ENCODE measurements at places on chromosomes 1 and 21.

DNA sequence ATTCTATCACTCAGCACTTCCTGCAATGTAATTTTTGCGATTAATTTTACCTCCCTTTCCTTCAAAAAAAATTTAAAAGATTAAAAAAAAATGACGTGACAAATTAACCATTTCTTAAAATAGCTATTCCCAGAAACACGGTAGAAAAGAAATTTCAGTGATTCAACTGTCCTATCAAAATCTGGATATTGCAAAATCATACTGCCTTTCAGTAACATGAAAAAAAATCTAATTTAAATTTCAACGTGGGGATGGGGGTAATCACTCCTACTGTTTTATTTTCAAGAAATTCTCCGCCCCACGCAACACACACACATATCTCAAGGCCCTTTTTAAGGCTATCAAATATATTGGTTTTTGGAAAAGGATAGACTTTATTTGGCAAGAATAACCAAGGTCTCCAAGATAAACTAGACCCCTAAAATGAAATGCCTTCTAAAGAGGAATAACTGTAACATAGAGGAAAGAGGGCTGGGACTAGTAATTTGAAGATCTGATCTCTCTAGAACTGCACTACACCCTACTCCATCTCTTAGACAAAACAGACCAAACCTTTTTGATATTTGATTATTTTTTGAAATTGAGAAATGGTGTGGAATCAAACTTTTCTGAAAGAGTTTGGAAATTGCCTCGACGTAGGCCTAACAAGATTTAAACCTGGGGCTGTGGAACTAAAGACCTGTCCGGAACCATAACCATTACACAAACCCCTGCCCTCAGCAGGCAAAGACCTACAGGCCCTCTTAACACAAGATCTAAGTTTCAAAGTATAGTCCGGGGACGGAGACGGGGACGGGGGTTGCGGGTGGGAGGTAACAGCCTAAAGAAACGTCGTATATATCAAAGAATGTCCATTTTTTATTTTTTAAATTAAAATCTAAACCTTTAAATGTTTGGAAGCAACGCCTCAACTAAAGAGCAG, 941 bp downstream of the ARNT start:
- DNase-seq: peak; percentile 29

DNA sequence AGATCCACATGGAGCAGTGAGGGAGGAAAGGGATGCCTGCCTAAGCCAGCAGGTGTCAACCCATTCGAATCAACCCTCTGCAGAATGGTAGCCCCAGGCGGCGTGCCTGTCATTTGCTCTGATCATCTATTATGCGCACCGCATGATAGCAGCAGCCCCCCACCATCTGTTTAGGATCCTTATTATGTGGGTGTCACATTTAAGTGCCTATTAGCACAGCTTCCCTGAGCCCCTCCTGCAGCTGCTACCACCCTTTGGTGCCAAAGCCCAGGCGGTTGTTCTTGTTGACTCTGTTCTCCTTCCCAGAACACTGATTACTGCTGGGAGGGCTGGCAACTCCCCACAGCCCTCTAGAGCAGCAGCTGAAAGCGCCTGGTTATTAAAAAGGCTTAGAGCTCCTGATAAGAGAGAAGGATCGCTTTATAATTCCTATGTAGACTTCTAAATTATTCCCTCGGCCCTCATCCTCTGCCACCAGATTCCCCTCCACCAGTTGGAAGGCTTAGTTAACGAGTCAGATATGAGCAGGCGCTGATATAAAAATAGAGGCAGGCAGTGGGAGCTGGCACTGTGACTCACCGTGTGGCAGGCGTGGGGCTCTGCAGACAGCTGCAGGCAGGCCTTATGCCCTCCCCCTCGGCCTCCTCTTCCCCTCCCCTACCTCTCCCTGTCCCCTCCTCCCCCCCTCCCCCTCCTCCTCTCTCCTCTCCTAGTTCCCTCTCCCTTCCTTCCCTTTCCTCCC, 23.0 kb downstream of the ACTA1 start:
- DNase-seq: peak; percentile 31

GRCh38 chr21:27346041-27346448, 379.2 kb upstream of the ADAMTS5 start:
- no peak for DNase-seq

- DNase-seq: no peak
Measured at GRCh38 chr1:241485145-241485544, 34.4 kb downstream of the FH start.

DNA sequence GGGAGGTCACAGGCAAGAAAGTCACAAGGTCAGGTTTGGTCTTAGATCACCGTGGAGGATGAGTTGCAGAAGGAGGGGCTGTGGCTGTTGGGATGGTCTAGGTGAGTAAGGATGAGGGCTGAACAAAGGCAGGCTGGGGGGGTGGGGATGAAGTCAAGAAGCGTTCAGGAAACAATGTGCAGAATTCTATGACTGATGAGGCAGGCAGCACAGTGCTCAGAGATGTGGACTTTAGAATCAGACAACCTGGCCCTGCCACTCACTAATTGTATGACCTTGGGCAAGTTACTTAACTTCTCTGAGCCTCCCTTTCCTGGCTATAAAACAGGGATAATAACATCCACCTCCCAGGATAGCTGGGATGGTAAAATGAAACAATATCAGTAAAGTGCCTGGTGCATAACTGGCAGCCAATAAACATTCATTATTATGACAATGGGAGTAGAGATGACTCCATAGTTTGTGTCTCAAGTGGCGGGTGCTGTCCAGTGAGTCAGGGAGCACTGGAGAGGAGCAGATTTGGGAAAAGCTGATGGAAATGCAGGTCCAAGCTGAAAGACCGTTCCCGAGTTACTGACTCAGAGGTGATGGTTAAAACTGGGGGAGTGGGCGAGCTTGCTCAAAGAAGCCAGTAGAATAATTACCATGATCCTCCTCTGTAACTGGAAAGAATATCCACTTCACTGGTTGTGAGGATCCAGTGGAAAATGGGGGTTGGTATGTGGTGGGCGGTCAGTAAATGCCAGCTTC, 2.1 kb downstream of the TIE1 start:
- no peak for DNase-seq

- peak; percentile 80 for DNase-seq
Measured at GRCh38 chr1:2212532-2213491, 15.3 kb upstream of the SKI start.

- no peak for DNase-seq
Measured at GRCh38 chr21:39666681-39667315, 54.1 kb downstream of the B3GALT5 start.

- no peak for DNase-seq
Measured at GRCh38 chr21:30101967-30102366, 64.6 kb downstream of the CLDN17 start.

DNA sequence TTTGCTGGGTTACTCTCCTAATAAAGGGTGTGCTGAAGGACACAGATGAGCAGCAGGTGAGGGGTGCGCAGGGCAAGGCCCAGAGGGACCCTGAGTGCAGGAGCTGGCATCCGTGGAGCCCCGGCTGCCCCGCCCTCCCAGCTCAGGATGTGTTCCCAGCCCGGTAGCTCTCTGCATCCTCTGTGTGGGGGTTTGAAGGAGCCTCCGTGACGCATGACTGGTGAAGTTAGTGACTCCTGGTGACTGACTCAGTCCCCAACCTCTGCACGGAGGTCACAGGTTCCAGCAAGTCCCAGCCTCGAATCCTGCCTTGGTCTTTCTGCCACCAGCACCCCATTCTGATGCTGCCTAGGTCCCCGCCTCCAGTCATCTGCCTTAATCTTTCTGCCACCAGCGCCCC, 21.6 kb upstream of the TSPEAR start:
- DNase-seq: no peak

DNA sequence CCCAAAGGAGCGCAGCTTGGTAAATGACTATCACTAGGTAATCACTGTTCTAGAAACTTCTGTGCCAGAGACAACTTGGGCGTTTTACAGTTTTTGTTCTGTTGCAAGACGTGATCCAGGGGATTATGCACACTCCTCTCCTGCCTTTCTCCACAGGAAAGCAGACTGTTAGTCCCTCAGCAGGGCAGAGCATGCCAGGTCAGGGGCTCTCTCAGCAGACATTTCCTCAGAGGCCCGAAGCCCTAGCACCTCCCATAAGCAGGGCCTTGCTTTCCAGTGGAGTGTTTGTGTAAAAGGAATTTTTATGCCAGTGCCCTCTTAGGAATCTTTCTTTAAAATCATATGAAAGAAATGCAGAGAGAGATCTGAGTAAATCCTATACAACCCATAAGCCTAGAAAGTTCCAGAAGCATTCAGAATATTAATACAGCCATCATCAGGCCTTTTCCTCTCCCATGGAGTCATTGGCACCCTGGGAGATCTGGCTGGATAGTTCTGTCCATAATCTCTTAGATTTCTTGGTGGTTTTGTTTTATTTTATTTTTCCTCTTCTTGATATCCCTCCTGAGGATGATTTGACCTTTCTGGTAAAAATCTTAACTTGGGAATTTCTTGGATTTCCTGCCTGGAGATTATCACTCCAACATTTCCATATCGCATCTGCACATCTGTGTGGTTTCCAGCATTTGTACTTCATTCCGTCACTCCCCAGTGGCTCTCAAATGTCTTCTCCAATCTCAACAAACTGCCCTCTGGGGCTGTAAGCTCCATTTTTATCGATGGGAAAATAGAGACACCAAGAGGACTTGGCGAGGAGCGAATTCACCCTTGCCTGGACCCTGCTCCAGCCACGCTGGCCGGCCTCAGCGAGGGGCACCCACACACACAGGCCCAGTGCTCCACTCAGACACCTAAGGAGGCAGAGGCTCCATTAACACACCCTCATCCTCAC, 116.1 kb downstream of the PSMG1 start:
- DNase-seq: no peak

DNA sequence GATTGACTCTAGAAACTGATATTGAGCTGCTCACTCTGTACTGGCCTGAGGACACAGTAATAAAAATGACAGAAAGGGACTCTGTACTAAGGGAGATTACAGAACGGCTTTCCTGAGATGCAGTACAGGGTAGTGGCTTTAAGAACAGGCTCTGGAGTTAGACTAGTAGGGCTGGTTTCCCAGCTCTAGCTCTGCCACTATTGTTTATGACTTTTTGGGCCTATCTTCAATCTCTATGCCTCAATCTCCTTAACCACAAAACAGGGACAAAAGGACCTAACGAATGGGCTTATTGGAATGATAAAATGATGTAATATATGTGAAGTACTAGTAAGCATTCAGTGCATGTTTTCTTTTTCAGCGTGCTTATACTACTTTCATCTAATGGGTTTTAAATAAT, 1.4 kb downstream of the DEPDC1 start:
- DNase-seq: no peak

GRCh38 chr1:46342084-46342656, 1.6 kb downstream of the NSUN4 start:
- DNase-seq: no peak

DNA sequence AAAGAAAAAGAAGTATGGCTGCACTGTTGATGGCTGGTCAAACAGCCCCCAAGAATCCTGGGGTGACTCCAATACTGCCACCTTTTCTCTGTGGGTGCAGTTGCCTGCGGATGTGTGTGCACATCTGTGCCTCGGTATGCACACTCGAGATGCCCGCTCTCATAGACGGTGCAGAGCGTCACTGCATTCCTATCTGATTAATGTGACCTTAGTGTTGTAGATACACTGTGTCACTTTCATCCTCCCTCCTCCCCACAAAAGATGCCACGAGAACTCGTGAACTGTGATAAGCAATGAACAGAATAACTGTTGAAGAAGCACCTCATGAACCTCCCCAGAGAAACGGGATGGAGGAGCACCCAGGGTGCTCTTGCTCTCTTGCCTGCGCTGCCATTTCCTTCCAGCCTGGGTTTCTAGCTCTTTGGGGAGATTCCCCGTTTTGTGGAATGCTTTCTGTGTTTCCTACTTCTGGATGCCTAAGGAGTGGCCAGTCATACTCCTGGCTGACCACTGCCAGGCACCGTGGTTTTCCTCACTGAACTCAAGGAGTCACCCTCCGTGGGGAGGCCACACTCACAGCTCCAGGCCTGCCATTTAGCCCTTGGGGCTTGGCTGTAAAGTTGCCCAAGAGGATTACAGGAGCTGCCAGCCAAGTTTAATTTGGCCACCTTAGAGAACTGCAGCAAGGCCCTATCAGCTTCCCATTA, 32.0 kb downstream of the NTPCR start:
- no peak for DNase-seq
